ENCODE measurements at places on chromosomes 13 and 19. TPM values are rescaled to one million over a fixed set of nuclear protein-coding genes. Genes with fewer than 3 reads are reported as not detected.

The SCEL gene
- not detected for total RNA-seq

The KCTD4 gene
- total RNA-seq, result 0.34 TPM

The CEACAM16 gene
- total RNA-seq, result not detected

The ZNF730 gene
- 0.39 TPM for total RNA-seq

The SIAH3 gene
- not detected for total RNA-seq

The U2AF1L4 gene
- total RNA-seq, result 19.9 TPM

The ZNF844 gene
- total RNA-seq, result 13.7 TPM

The TMEM238 gene
- total RNA-seq, result 0.47 TPM

The UQCRFS1 gene
- total RNA-seq, result 131 TPM

The MICU2 gene
- total RNA-seq, result 56.0 TPM

Measured in right cardiac atrium (tissue), 5 donors.